ENCODE measurements at places on chromosomes 3 and 15.

DNA sequence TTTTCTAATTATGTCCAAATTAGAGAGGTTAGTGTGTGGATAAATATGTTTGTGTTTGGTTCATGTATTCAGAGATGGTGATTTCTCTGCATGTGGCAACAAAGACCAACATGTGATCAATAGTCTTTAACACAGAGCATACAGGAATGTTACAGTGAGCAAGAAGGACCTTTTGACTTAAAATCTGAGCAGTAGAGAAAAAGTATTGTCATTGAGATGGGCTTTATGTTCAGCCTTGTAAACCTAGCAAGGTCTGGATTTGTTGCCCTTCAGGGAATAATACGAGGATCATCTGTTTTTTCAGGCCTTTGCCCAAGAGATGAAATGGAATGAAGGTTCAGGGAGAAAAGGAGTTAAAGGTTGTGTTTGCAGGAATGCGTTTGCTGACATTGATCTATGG lies 161.8 kb upstream of the NECTIN3 start:
- no peak for DNase-seq

GRCh38 chr3:113405180-113405579 lies 36.1 kb downstream of the CFAP44 start:
- no peak for DNase-seq

DNA sequence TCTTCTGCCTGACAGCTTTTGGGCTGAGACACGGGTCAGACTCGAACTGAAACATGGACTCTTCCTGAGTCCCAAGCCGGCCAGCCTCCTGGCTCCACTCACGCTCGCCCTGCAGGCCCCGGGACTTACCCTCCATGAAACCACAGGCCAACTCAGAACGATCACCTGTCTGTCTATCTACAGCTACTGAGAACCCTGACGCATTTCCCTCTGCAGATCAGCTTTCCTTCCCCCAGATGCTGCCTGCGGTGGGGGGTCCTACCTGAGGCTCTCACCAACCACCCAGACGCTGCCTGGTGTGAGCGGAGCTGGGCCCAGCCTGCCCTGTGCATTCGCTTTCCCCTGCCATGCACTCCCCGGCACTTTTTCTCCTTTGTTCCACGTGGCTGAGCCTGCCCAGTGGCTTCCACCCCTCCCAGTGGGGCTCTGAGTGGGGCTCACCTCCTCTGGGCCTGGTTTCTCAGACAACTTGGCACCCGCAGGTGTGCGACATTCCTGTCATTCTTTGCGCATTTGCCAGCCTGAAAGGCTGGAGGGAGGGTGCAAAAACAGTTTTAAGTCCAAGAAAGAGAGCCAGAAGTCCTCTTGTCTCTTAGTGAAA lies 60.2 kb downstream of the PLXNA1 start:
- no peak for DNase-seq

- no peak for DNase-seq
These were observed 23.6 kb downstream of the HEG1 start for GRCh38 chr3:125032100-125032643.

DNA sequence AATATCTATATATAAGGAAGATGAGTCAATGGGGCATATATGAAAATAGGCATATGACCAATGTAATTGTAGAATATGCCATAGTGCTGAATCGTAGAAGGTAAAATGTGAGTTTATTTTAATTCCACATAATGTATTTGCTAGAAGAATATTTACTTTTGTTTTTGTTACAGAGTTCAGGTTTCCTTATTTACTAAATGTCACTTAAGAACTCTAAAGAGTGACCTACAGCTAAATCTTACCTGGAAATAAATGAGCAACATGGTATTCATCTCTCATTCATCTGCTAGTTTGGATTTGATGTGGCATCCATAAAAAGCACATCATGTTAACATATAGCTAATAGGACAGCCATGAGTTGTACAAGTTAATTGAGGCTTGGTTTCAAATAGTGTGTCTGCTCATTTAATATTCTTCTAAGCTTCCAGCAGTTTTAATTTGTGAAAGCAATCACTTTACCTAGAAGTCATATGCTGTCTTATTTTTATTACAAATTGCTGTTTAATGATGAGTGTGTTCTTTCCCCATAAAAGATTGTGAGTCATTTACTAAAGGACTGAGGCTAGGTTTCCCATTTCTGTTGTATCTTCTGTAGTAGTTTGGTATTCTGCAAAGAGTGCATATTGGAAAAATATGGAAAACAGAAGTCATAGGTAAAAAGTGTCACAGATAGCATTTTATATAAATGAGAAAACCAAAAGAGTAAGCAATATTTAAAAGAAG lies 222.1 kb upstream of the POU1F1 start:
- DNase-seq = no peak

DNA sequence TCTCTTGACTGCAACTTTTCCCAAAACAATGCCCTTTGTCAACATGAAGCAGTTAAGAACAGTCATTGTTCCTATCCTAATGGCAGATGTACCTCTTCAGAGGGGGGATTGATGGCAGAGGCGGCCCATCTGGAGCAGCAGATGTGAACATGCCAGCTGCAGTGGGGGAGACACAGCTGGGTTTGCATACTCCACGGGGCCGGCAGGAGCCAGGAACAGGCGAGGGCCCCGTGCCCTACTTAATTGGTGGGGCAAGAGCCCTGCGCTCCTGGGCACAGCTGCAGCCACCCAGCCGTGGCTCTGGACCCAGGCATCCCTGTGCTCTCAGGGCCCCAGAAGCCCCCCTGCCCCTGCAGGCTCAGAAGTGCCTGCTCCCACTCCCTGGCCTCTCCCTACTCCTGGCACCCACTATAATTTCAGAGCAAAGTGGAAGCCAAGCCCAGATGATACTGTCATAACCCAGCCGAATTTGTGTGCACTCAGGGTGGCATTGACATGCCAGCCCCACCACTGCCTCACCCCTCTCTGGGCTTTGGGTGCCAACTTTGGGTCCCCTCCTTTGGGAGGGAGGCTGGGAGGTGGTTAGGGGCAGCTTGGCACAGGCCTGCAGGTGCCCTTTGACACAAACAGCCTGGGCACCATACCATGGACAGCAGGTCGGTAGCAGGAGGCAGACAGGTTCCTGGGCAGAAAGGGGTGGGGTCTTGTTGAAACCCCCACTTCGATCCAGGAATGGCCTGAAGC lies 34.6 kb downstream of the ROPN1B start:
- no peak for DNase-seq

- no peak for DNase-seq
These were observed 477.3 kb downstream of the SHQ1 start for GRCh38 chr3:72370947-72371346.

DNA sequence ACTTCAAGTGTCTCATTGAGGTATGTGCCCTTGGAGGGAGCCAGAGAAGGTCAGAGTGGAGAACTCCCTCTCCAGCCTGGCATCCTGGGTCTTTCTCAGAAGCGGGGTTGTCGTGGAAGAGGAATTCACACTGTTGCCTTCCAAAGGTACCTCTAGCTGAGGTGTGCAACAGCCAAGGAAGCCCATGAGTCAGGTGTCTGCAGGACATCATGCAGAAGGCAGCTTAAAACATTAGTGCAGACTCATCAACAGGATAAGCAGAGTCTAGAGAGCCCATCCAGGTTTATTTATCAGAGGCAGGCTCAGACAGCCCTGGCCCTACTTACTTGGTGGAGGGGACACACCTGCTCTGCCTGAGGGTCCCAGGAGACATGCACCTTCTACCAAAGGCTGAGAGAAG lies 95.6 kb upstream of the TPM1 start:
- no peak for DNase-seq

DNA sequence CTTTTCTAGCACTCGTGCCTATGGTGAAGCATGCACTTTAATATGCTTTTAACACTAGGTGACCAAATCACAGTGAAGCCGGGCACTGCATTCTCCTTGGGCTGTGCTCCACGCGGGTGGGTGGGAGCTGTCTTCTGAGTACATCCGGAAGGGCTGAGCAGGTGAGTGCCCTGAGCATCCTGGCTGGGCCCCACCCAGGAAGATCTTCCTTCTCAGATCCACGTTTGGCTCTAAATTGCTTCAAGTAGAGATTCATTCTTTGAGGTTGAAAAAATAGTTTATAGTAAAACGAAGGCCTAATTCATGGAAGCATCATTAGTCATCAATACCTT lies 73.9 kb upstream of the BLM start:
- DNase-seq = no peak

GRCh38 chr15:50017522-50017921 lies 101.5 kb downstream of the ATP8B4 start:
- no peak for DNase-seq

GRCh38 chr3:184562878-184563560 lies 1.4 kb downstream of the EPHB3 start:
- DNase-seq = no peak

DNA sequence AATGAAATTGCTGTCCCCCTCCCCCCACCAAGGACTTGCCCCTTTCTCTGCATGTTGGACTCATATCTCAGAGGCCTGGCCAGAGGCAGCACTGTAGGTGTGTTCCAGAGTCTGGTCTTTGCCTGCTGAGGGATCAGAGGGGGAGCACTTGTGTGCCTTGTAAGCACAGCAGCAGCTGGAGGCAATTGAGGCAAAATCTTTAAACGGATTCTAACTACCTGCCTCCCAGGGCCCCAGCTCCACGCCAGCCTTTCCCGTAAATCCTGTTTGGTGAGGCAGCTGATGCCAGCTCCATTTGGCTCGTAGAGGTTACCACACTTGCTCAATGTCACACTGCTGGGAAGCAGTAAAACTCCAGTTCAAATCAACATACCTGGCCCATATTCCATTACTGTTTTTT lies 2.3 kb upstream of the IDH2 start:
- DNase-seq = no peak

- DNase-seq = no peak
These were observed 42.0 kb upstream of the SEC61A1 start for GRCh38 chr3:128009952-128010846.

- peak; percentile 75 for DNase-seq
These were observed 68.1 kb downstream of the SLC6A1 start for GRCh38 chr3:11060500-11061251.

DNA sequence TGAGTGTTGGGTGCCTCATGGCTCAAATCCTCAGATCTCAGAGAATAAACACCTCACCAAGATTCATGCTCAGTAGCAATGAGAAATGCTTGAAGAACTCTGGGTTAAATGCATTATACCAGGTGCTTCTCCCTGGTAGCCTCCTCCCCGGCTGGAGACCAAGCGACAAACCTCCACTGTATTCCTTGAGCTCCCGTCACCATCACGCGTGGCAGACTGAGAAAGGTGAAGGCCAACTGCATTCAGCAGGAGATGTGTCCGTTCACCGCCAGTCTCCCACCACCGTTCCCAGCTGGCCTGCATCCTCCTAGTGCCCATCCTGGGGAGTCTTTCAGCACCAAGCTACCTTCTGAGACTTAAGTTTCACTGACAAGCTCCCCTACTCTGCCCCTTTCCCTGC lies 7.5 kb downstream of the CSTA start:
- DNase-seq = no peak

DNA sequence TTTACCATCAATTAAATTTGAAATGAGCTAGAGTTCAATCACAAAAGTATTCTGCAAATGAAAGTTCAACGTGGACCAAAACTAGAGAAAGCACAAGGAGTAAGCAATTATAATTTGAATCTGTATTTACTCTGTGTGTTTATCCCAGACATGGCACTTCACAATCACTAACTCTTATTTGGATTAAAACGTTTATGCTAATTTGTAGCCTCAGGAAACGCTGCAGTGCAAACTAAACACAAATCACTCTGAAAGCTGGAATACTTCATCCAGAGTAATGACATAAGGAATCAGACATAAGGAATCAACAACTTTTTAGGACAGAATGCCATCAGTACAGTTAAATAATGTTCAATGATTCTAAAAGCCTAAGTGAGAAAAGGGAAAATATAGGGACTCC lies 18.5 kb downstream of the CEP152 start:
- DNase-seq = no peak

GRCh38 chr3:81838457-81838856 lies 77.0 kb upstream of the GBE1 start:
- DNase-seq = no peak

GRCh38 chr3:75180235-75180944 lies 483.7 kb upstream of the FRG2C start:
- no peak for DNase-seq

DNA sequence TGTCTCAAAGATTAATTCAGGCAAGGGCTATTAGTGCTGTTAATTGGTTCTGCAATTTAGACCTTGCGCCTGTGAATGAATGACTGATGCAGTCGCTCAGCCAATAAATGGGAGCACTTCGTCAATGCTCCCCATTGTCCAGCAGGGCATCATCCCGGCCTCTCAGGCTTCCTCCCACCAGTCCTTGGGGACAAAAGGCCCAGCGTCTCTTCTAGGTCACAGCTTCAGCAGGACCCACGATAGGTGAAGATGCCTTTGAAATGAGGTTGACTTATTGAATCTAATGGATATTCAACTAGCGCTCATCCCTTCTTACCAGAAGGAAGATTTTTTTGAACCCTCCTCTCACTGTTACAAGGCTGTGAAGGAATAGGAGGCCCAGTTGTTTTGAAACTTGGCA lies 47.7 kb upstream of the CLDN18 start:
- no peak for DNase-seq

DNA sequence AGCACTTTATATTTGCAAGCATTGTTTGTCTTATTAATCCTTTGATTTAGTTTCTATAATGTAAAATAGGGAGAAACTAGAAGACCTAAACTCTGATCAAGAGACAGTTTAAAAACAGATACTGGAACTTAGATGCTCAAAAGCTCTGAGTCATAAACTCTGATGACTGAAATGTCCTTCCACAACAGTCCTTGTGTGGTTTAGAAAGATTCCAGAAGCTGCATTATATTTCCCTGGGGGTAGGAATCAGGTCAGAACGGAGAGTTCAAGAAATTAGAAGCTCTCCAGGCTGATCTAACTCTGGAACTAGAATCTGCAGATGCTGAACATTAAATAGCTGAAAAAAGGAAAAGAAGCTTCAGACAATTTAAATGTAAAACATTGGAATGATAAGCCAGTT lies 18.3 kb upstream of the ONECUT1 start:
- DNase-seq = no peak

DNA sequence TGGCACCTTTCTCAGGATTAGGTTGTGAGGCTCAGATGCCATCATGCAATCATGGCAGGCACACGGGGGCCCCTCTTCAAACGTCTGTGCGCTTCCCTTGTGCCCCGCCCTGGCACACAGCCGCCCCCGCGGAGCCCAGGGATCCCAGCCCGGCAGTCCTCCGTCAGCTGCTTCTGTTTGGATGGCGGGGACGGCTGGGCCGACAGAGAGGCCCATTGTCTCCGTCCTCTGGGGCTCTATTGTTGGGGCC lies 849 bp upstream of the HDAC11 start:
- no peak for DNase-seq

DNA sequence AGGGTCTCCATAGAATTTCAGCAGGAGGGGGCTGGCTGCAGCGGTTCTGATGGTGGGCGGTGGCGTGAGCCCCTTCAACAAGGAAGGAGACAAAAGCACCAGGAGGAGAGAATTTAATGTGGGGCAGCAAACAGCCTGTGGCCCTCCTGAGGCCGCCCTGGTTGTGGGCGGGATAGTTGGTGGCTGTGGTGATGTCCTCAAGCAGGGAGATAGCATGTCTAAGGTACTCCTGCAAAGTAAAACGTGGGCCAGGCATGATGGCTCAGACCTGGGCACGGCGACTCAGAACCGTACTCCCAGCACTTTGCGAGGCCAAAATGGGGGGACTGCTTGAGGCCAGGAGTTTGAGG lies 94.0 kb downstream of the LRRK1 start:
- no peak for DNase-seq
